ENCODE measurements at places on chromosomes 4 and X.

GRCh38 chr4:67470871-67471270, 74.4 kb downstream of the CENPC start:
- DNase-seq: no peak

- no peak for DNase-seq
These were observed 96.3 kb upstream of the WDR1 start for GRCh38 chr4:10212901-10213300.

DNA sequence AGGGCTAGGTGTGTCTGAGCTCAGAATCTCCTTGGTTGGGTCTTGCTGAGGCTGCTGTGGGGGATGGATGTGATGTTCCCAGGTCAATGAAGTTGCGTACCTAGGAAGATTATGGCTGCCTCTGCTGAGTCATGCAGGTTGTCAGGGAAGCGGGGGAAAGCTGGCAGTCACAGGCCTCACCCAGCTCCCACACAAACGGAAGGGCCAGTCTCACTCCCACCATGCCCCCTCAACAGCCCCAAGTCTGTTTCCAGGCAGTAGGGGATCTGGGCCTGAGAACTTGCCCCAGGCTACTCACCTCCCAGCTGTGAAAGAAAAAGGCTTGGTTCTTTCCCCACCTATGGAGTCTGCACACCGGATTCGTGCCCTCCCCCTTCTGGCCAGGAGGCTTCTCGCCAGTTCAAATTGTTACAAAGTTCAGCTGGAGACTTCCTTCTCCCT, 72.9 kb downstream of the WDR44 start:
- DNase-seq: no peak

GRCh38 chr4:187380181-187380581, 615.4 kb upstream of the ZFP42 start:
- no peak for DNase-seq

DNA sequence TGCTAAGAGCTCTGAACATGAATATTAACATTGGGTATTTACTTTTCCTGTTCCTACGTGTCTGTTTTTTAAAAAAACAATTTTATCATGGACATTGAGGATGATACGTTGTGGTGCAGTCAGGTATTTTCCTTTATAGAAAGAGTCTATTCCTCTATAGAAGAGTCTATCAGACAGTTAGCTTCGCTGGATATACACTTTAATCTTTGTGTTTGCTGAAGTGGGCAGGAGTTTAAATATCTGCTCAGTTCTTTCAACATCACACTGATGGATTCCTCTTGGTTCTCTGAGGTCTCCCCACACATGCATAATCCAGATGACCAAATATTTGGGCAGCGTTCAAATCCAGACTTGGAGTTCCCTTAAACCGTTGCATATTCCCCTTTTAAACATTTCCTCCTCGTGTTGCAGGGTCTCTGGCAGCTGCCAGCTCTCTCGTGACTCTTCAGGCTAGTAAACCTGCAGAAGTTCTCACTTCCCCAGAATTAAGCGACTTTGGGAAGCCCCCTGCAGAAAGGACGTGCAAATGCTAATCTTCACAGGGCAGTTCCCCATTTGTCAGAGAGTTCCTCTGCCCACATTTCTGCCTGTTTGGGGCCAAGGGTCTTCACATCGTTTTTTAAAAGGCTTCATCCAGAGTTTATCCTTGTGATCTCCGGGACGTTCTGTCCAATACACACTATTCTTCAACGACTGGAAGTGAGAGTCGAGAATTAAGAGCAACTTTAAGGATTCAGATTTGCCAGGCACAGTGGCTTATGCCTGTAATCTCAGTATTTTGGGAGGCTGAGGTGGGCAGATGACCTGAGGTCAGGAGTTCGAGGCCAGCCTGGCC, 20.5 kb upstream of the DHRSX start:
- peak; percentile 71 for DNase-seq

GRCh38 chrX:80354966-80355465, 65.2 kb upstream of the TENT5D start:
- DNase-seq: no peak

GRCh38 chr4:161225327-161225726, 938.5 kb downstream of the FSTL5 start:
- no peak for DNase-seq

GRCh38 chr4:72111863-72112262, 80.1 kb downstream of the NPFFR2 start:
- no peak for DNase-seq

All from GM10248 (cell line).